ENCODE measurements at places on chromosomes 6 and 20.

DNA sequence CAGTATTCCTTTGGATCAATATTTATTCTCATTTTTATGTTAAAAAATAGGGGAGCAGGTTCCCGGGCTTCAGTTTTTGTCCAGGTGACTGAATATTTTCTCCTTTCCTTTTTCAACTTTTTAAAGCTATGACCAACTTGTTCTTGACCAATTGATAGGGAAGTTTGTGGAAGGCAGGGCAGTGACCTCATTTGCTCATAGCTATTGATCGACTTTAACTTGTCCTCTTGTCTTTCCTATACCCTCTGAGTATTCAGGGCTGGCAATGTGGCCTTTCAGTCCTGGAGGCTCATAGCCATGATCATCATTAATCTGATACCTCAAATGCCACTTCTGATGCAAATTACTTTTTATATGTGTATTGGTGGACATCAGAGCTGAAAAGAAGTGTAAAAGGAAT lies 448.8 kb downstream of the KIF16B start:
- no peak overlapping the region for H3K27ac ChIP-seq
- H3K4me1 ChIP-seq = no peaks in the 10 kb centered on the region
- H3K27me3 ChIP-seq = no peaks in the 10 kb centered on the region
- no peak for DNase-seq
- no peak overlapping the region for H3K4me3 ChIP-seq

GRCh38 chr6:25706314-25707014 lies 48.1 kb upstream of the SLC17A4 start:
- no peak for DNase-seq
- no peaks in the 10 kb centered on the region for H3K36me3 ChIP-seq
- H3K4me1 ChIP-seq = no peaks in the 10 kb centered on the region

DNA sequence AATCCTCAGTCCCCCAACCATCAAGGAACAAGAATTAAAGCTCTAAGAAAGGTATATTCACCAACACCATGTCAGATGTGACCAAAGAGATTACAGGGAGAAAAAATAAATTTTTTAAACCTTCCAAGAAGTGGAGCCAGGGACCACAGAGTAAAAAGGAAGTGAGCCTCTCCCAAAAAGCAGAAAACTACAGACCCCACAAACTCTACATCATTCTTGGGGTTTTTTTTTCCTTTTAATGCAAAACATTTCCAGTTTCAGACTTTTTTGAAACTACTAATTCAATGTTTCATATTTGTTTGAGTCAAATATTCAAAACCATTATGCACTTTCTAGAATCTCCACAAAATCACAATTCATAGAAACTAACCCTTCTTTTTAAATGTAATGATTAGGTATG lies 6.8 kb upstream of the IL17F start:
- no peak overlapping the region for H3K27ac ChIP-seq
- H3K4me3 ChIP-seq = no peak overlapping the region
- no peaks in the 10 kb centered on the region for H3K4me1 ChIP-seq
- no peaks in the 10 kb centered on the region for H3K27me3 ChIP-seq
- no peak for DNase-seq

- DNase-seq = no peak
- H3K27me3 ChIP-seq = no peaks in the 10 kb centered on the region
- H3K4me3 ChIP-seq = peak overlapping the region; percentile 71
These were observed 435 bp downstream of the ZSWIM3 start for GRCh38 chr20:45857882-45858216.

DNA sequence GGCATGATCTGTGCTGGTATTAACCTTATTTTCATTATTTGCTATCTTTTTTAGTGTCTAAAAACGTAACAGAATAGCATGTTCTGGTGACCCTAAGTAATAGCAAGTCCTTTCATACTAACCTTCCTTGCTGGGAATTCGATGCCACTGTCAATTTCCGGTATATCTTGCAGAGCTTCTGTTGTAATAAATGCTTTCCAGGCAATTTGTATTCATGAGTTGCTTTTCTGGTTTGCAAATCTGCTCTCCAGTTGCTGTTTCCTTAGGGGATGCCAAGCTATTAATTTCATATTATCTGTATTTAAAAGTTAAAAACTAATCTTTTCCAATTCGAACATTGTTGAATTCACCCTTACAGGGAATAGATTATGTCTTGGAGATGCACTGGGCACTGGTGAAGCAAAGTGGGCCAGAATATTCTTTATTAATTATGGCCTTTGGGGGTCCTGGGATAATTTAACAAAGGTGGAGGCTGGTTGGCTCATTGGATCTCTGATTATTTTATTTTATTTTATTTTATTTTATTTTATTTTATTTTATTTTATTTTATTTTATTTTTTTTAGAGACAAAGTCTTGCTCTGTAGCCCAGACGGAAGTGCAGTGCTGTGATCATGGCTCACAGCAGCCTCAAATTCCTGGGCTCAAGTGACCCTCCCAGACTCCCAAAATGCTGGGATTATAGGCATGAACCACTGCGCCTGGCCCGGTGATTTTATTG lies 123.6 kb upstream of the GLP1R start:
- H3K27me3 ChIP-seq = no peaks in the 10 kb centered on the region
- DNase-seq = no peak
- no peaks in the 10 kb centered on the region for H3K4me1 ChIP-seq
- no peak overlapping the region for H3K4me3 ChIP-seq
- no peak overlapping the region for H3K27ac ChIP-seq

- H3K4me1 ChIP-seq = peaks cover 14% of the 10 kb centered on the region
- no peaks in the 10 kb centered on the region for H3K36me3 ChIP-seq
These were observed 90.9 kb upstream of the PREP start for GRCh38 chr6:105493736-105494135.

DNA sequence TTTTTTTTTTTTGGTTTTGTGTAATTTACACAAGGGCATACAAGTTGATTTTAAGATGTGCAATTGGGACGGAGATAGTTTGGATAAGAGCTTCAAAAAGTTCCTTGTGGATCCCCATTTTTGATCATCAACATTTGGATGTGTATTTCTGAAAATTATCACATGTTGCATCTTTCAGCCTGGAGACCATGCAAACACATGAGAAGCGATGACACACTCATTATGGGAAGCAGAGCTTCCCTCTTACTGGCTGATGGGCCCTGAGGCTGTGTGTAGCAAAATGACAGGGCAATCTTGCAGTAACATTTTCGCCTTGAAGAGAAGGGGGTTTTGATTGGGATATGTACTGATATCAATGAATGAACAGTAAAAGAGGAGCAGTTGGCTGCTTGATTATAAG lies 22.0 kb upstream of the RIPK1 start:
- no peaks in the 10 kb centered on the region for H3K4me1 ChIP-seq
- no peak overlapping the region for H3K4me3 ChIP-seq
- H3K36me3 ChIP-seq = no peaks in the 10 kb centered on the region
- no peak for DNase-seq

GRCh38 chr6:6723361-6723760 lies 134.8 kb downstream of the LY86 start:
- no peaks in the 10 kb centered on the region for H3K36me3 ChIP-seq
- DNase-seq = no peak
- no peaks in the 10 kb centered on the region for H3K27me3 ChIP-seq
- H3K4me1 ChIP-seq = peaks cover 7% of the 10 kb centered on the region
- peak overlapping the region; percentile 85 for H3K27ac ChIP-seq
- no peak overlapping the region for H3K4me3 ChIP-seq

- peak; percentile 49 for DNase-seq
- no peaks in the 10 kb centered on the region for H3K27me3 ChIP-seq
- H3K27ac ChIP-seq = peak overlapping the region; percentile 97
- no peak overlapping the region for H3K4me3 ChIP-seq
These were observed 3.9 kb upstream of the PHF20 start for GRCh38 chr20:35767683-35768481.

DNA sequence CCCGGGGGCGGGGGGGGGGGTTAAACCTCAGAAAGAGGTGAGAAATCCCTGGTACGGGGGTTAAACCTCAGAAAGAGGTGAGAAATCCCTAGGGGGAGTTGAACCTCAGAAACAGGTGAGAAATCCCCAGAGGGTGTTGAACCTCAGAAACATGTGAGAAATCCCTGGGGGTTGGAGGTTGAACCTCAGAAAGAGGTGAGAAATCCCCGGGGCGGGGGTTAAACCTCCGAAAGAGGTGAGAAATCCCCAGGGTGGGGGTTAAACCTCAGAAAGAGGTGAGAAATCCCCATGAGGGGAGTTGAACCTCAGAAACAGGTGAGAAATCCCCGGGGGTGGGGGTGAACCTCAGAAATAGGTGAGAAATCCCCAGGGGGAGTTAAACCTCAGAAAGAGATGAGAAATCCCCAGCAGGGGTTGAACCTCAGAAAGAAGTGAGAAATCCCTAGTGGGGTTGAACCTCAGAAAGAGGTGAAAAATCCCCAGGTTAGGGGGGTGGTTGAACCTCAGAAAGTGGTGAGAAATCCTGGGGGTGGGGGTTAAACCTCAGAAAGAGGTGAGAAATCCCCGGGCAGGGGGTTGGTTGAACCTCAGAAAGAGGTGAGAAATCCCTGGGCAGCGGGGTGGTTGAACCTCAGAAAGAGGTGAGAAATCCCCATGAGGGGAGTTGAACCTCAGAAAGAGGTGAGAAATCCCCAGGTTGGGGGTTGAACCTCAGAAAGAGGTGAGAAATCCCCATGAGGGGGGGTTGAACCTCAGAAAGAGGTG lies 87.4 kb downstream of the PLG start:
- H3K27ac ChIP-seq = no peak overlapping the region
- no peaks in the 10 kb centered on the region for H3K4me1 ChIP-seq
- H3K27me3 ChIP-seq = no peaks in the 10 kb centered on the region
- H3K4me3 ChIP-seq = no peak overlapping the region
- H3K36me3 ChIP-seq = no peaks in the 10 kb centered on the region
- DNase-seq = no peak

DNA sequence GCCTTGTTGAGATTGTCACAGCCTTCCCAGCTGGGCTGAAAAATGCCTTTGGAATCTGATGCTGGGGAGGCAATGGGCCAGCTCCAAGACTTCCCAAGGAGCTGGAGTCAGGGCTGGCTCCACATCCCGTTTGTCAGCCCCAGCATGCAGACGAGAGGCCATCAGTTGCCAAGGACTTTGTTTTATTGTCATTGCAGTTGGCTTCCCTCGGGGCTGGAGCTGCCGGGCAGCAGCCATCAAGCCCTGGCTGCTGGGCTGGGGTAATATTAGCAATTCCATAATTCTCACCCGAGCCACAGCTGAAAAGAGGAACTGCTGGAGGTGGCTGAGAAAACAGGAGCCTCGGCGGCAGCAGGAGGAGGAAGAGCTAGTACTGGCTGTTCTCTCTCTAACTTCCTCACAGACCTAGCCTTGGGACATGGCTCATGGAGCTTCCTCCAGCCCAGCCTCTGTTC lies 182.5 kb downstream of the CDC5L start:
- no peak overlapping the region for H3K27ac ChIP-seq
- no peaks in the 10 kb centered on the region for H3K36me3 ChIP-seq
- H3K4me1 ChIP-seq = no peaks in the 10 kb centered on the region
- H3K4me3 ChIP-seq = no peak overlapping the region
- H3K27me3 ChIP-seq = no peaks in the 10 kb centered on the region

DNA sequence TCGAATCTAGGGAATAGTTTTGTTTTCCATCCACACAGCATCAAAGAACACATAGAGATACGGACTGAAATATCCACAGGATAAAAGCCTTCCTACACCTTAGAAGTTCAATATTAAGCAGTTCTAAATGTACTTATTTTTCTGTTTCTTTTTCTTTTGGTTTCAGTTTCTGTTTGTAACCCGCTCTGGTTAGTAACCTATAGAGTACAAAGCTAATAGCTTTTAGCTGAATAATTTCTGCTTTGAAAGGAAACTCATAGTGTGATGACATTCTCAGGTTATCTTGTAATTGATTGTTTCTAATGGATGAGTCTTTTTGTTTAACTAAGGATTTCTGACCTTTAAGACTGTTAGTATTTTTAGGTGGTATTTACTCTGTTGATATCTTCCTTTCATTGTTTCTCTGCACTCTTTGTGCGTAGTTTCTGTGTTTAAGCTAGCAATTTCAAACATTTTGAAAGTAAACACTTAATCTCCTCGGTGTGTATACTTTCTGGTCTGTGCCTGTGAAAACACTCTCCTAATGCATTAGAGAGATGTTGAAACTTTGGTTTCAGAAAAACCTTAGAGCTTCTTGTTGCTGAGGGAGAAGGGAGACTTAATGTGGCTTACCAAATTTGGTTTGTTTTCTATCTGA lies 385.5 kb downstream of the HDGFL1 start:
- H3K4me3 ChIP-seq = peak overlapping the region; percentile 29
- no peaks in the 10 kb centered on the region for H3K4me1 ChIP-seq
- H3K27me3 ChIP-seq = no peaks in the 10 kb centered on the region
- DNase-seq = no peak

DNA sequence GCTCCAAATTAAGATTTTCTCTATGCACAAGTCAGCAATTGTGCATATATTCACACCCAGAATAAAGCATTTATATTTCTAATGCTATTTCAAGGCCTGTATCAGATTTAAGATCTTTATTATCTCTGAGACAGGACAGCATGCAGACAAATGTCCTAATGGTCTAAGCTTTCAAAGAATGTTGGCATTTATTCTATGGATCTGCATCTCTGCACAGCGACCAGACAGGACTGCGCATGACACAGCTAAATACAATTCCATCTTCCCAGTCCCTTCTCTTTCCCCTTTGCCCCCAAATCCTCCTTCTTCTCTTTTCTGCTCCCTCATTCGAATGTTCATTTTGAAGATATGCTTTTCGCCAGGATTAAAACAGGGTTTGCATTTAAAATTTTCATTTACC lies 478.5 kb downstream of the PKHD1 start:
- H3K27me3 ChIP-seq = no peaks in the 10 kb centered on the region
- H3K4me3 ChIP-seq = no peak overlapping the region
- no peaks in the 10 kb centered on the region for H3K4me1 ChIP-seq

GRCh38 chr6:106763361-106763760 lies 134.0 kb downstream of the QRSL1 start:
- H3K4me3 ChIP-seq = no peak overlapping the region
- no peaks in the 10 kb centered on the region for H3K27me3 ChIP-seq
- H3K4me1 ChIP-seq = no peaks in the 10 kb centered on the region
- H3K27ac ChIP-seq = no peak overlapping the region
- DNase-seq = no peak
- H3K36me3 ChIP-seq = no peaks in the 10 kb centered on the region

GRCh38 chr6:168989421-168989820 lies 264.2 kb downstream of the THBS2 start:
- no peak overlapping the region for H3K4me3 ChIP-seq
- peak overlapping the region; percentile 57 for H3K27ac ChIP-seq
- DNase-seq = no peak
- H3K4me1 ChIP-seq = peaks cover 3% of the 10 kb centered on the region

- no peaks in the 10 kb centered on the region for H3K36me3 ChIP-seq
- no peaks in the 10 kb centered on the region for H3K4me1 ChIP-seq
- no peak overlapping the region for H3K4me3 ChIP-seq
- no peaks in the 10 kb centered on the region for H3K27me3 ChIP-seq
- DNase-seq = no peak
These were observed 55.0 kb downstream of the AIG1 start for GRCh38 chr6:143115728-143116127.

Measured in uterus (tissue), 4 donors.